ENCODE measurements at places on chromosomes 7 and 10.

- no peak for DNase-seq
These were observed 23.5 kb upstream of the ZNF12 start for GRCh38 chr7:6730343-6730633.

DNA sequence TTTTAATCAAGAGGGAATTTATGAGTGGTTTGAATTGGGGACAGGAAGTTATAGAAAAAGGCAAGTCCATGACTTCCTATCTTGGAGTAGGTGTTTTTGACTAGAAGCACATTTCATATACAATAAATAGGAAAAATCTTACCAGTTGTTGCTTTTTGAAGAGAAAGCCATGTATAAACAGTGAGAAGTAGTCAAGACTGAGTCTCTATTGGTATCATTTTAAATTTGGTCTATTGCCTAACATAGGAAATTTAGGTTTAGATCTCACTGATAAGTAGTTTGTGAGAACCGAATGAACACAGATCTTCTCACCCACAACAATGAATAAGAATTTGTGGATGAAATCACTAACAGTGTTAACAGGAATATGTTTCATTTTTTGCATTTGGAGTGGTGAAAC, 387.2 kb downstream of the BBS9 start:
- DNase-seq, result no peak

GRCh38 chr7:132239422-132239994, 336.8 kb downstream of the PLXNA4 start:
- DNase-seq, result no peak

GRCh38 chr7:70027867-70028266, 429.6 kb downstream of the AUTS2 start:
- DNase-seq, result no peak

DNA sequence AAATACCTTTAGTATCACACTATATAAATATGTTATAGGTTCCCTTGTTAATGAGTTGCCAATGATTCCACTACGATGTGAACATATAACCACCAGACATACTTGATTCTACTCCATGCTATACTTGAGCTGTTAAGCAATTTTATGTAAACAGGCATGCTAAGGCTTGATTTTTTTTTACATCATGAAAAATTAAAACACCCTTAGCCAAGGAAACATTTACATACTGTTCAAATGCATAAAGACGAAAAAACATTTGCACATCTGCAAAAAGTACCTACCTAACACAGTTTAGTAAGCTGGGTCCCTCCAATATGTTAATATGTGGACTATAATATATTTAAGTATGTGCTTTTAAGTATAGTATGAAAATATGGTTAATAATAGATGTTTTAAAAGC, 9.0 kb upstream of the CABCOCO1 start:
- DNase-seq, result no peak

DNA sequence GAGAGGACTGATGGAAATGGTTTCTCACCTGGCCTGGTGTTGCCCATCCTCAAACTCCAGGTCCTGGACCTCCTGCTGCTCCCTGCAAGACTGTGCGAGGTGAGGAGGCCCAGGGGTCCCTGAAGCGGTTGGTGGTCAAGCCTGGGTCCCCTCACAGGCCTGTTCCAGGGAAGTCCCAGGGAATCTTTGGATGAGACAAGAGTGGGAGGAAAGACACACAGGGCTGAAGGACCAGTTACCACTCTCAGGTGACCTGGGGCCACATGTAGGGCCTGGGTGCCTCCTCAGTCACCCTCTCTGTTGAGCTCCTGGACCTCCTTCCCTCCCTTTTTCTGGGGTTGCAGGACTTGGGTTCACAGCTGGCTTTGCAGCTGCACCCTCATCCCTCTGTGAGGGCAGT, 42.6 kb upstream of the CXCL12 start:
- no peak for DNase-seq

DNA sequence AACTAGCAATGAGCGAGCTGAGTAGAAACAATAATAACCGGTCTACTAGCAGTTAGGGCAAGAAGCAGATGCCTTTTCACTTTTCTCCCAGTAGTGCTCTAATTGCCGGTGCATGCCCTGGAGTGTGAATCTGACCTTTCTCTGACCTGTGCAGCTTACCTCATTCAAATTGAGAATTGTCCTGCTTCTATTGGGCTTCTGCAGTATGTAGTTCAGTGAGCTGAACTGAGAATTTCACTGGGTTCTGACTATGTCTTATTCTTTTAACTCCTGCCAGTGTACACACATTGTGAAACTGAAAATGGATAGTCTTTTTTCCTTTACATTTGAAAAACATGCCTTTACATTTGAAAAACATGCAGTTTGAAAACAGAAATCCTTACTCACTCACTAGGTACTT, 157.9 kb upstream of the GRM3 start:
- DNase-seq, result no peak

DNA sequence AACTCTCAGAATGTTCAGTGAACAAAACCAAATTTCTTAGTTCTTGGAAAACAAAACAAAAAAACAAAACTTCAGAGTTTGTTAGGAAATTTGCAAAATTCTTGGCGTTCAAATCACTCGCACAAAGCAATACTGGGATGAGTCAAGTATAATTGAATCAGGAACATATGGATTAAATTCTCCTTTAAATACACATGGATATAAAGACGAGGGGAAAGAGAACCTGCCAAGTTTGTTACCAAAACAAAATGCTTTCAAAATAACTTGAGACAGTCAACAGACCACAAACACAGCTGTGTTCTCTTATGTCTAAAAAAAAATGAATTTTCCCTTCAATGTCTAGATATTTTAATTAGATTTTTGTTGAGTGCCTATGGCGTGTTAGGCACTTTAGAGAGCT, 93.5 kb upstream of the MPP7 start:
- DNase-seq, result no peak

DNA sequence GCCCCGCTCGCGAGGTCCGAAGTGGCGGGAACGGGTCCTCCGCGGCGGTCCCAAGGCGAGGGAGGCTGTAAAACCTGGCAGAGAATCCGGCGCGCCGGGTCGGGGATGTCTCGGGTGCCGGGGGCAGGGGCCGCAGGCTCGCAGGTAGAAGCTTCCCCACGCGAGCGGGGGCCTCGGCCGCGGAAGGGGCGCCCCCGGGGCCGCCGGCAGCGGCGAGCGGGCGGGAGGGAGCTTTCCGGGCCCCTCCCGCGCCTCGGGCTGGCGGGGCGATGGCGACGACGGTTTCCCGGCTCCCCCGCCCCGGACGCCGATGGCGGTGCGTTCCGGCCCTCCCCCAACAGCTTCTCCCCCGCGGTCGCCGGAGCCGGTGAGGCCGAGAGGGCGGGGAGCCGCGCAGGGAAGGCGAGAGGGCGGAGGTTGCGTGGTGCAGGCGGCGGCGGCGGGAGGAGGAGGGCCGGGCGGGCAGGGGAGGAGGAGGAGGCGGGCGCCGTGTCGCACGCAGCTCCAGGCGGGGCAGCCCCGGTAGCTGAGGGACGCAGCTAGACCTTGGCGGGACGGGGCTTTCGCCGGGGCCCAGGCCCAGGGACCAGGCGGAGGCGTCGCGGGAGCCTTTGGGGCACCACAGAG, at the start of gene CUL1:
Gene CUL1, plus strand, starts transcription at position 507 of the 627 bp plus-strand sequence. CDS start 31,220 bp downstream, outside the sequence.
- peak; percentile 87 for DNase-seq

DNA sequence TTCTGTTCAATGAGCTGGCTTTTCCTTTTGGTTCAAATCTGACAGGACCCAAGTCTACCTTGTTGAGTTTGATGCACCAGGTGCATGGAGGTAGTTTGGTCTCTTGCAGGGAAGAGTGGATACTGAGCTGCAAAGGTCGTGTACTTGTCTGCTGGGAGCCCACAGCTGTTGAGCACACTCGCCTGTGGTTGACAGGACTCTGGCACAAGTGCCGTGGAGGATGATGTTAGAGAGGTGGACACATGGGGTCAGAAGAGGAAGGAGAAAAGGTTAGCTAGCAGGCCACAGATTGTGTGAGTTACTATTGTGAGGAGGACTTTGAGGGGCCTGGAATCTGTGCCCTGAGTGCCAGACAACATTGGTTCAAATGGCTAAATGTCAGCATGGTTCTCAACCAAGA, 197.3 kb downstream of the CREB5 start:
- no peak for DNase-seq

- DNase-seq, result no peak
These were observed 82.8 kb downstream of the MKI67 start for GRCh38 chr10:128043259-128044045.

DNA sequence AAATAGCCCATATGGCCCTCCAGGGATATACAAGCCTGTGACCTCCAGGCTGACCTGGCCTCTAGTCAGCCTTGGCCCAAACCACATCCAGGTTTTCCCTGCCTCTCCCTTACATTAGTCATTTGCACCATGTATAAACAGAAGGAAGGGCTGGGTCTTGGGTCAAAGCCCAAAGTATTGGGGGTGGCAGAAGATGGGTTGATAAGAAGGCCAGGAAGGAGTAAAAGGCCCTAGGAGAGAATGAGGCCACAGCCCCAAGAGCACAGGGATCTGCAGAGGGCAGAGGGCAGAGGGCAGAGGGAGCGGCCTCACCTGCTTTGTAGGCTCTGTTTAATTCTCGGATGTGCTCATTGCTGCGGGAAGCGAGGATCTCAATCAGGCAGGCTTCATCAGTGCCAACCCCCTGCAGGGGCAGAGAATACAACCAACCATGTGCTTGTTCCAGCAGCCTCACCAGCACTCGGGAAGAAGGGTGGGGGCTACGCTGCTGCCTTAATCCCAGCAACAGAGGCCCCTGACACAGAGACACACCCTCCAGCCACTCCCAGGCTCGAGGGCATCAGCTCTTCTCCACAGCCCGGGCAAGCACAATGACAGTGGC, 31.3 kb downstream of the PLAC9 start:
- DNase-seq, result no peak

DNA sequence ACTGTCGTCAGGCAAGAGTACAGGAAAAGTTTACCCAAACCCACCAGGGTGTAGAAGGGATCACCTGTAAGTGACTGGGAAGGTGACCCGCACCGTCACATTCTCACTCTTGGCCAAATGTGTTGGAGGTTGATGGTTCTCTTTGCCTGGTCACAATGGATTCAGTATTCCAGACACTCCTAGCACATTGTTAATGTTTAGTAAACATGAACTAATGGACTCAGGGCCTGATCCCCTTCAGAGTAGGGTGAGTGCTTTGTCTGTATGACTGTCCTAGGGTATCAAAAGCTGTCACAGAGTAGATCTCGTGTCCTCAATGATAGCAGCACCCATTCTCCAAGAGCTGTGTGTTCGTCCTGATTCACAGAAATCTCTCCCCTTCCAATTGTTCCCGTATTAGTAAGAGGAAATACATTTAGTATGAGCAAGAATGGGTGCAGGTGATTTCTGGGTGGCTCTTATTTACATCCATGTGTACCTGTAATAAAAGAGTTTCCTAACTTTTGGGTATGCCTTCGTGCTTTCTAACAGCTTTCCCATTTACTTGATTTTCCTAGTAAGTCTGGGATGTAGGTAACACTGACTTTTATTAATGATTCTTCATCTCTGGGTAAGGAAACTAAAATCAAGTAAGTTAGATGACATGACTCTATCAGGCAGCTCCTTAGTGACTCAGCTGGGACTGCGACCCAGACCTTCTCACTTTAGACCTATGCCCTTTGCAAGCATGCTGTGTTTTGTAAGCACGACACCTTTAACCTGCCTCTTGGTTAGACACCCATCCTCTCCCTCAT, 4.7 kb downstream of the EEPD1 start:
- no peak for DNase-seq

- no peak for DNase-seq
These were observed 36.5 kb downstream of the ITPRID1 start for GRCh38 chr7:31550432-31550831.

- DNase-seq, result no peak
These were observed 63.8 kb upstream of the SEM1 start for GRCh38 chr7:96773483-96773882.

- DNase-seq, result no peak
These were observed 771.7 kb downstream of the SORCS1 start for GRCh38 chr10:106392778-106393177.

GRCh38 chr10:78516756-78517155, 483.1 kb downstream of the RPS24 start:
- peak; percentile 60 for DNase-seq

GRCh38 chr10:61565819-61566560, 96.7 kb upstream of the CABCOCO1 start:
- DNase-seq, result no peak

DNA sequence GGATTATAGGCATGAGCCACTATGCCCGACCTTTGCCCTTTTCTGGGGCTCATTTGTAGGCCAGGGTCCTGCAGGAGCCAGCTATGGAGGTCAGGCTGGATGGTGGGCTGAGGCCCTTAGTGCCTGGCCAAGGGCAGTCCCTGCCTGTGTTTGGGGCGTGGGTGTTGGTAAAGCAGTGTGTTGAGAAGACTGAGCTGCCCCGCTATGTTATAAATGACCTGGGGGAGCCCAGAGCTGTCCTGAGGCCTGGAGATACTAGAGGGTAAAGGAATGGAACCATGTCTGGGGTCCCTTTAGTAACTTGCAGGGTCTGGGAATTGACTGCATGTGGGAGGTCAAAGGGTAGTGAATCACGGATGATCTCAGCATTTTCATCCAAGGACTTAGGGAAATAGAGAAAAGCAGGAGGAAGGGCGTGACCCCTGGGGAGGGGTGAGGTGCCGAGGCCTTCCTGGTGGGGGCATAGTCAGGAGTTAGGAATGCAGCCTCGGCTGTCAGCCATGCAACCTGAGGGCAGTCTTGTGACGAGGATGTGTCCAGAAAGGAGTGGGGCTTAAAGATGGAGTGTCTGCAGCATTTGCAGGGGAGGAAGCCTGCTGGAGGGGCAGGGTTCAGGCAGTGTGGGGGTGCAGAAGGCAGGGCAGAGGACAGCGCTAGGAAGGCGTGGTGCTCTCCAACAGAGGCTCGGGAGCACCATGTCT, 31.5 kb downstream of the TMEM248 start:
- no peak for DNase-seq

GRCh38 chr7:10104292-10104691, 869.4 kb upstream of the PHF14 start:
- no peak for DNase-seq

DNA sequence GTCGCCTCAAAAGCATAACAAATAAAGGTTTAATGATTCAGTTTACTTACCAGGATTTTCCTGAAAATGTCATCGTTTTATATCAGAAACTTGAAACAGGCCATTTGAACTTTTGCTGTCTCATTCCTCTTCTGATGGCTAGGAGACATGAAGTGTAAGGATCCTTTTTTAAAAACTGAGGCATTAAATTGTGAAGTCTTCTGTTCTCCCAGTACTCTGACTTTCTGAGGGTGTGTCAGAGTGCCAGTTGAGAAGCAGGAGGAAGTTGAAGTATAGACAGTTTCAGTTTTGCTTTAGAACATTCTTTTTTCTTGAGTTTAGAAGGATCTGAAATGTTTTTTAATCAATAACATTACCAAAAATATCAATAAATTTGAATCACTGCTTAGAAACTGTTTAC, at the start of gene SAMD9L:
Gene SAMD9L, minus strand, starts transcription at position 242 of the 400 bp plus-strand sequence. CDS start 12,414 bp downstream, outside the sequence.
- no peak for DNase-seq

GRCh38 chr7:131109759-131110296, 217.8 kb upstream of the MKLN1 start:
- DNase-seq, result peak; percentile 78
